Mammary epithelial cell (primary cell): ENCODE measurements at places on chromosomes 2 and 18. TPM values are rescaled to one million over a fixed set of nuclear protein-coding genes. Genes with fewer than 3 reads are reported as not detected.

DNA sequence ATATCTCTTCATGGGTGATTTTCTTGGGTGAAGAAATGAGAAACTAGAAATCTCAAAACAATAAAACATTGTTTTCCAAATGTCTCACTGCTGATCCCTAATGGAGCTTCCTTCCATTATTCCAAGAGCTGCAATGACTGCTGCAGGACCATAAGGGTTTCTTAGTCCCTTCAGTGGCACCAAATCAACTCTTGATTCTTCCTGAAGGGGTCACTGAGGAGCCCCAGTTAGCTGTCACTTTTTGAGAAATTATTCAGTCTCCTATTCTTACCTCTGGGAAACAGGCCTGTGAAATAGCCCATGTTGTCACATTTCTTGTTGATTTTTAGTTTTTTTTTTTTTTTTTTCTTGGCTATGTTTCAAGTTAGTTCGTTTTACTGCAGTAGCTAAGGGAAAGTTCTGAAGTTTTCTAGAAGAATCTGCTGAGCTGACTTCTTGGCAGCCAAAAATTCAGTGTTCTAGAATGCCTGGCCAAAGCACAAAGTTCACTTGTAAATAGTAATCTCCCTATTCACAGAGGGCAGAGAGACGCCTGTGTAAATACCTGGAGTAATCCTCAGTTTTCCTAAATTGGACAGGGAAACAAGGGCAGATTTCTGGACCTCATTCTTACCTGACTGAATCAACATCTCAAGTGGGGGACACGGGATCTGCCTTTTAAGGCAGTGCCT is 480.0 kb downstream of the RIT2 start:
- DNase-seq, result no peak

RFX8 gene
- 0.53 TPM for polyA plus RNA-seq

DNA sequence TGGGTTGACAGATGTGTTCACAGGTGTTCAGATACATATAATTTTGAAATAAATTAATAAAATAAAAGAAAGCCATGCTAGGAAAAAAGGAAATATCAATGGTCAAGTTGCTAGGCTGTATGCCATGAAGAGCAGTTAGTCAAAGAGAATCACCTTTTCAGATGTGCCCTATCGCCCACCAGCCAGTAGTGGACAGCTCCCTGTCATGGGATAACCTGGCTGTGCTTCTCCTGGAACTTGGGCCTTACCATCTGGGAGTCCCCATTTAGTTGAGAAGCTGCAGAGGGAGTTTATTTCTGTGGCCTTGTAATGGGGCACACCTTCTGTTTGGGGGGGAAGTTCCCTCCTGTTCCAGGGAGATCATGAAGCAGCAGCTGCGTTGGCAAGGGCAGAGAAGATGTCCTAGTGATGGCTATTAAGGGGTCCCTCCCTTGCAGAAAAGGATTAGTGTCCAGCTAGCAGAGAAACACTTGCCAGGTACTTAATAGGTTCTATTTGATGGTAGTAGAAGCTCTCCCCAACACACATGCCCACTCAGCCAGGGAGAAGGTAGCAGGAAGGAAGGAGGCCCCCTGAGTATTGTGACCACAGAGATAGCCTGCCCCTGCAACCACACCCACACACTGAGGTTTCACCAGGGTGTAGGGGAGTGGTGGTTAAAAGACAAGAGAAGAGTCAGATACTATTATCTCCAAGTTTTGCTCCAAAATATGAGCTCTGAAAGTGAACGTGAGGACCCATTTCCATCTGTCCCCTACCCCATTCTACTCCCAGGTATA is 117.7 kb downstream of the B3GNT2 start:
- no peak for DNase-seq

GRCh38 chr18:21496277-21496835 is 104.1 kb downstream of the ESCO1 start:
- DNase-seq, result peak; percentile 14

- DNase-seq, result no peak
Measured at GRCh38 chr18:36406805-36407204, 109.3 kb downstream of the FHOD3 start.

THOC1 gene
- polyA plus RNA-seq, result 9.9 TPM

LAMA3 gene
- 1,309 TPM for polyA plus RNA-seq

DNA sequence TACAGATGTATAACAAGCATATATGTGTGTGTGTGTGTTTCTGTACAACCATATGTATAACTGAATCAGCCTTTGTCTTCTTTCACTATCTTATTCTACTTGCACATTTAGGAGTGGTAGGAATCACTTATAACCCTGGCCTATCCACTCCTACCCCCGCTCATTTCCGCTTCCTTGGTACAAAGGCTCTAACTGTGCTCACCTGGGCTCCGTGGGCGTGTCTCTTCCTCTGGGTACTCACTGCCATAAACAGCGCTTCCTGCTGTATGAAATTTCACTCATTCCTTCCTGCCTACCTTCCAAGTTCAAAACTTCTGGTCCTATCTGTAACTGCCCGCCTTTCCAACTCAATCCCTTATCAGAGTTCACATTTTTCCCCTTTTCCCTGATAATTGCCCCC is 815.5 kb downstream of the EPHA4 start:
- no peak for DNase-seq

- peak; percentile 5 for DNase-seq
Measured at GRCh38 chr2:178650554-178650953, 156.7 kb downstream of the TTN start.

CFAP65 gene
- polyA plus RNA-seq, result 0.01 TPM

SEMA4C gene
- 6.9 TPM for polyA plus RNA-seq

- DNase-seq, result no peak
Measured at GRCh38 chr2:7241041-7241745, 324.0 kb downstream of the RNF144A start.

DNA sequence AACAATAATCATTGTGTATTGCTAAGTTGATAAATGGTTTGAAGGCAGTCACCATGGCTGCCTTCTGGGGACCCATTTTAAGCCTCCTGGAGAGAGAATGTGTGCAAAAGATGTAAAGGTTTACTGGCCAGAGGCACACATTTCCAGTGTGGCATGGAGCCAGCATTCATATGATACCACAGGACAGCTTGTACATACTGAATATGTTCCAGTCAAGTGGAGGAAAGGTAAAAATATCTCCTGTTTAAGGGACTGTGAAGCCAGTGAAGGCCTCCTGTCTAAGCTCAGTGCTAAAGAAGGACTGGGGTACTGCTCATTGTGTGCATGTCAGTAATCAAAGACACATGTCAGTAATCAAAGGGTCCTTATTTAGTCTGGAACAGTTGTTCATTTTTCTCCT is 119.2 kb downstream of the BABAM2 start:
- DNase-seq, result no peak

KCNG2 gene
- polyA plus RNA-seq, result not detected

- no peak for DNase-seq
Measured at GRCh38 chr2:37679072-37679695, 7.7 kb upstream of the CDC42EP3 start.

DNA sequence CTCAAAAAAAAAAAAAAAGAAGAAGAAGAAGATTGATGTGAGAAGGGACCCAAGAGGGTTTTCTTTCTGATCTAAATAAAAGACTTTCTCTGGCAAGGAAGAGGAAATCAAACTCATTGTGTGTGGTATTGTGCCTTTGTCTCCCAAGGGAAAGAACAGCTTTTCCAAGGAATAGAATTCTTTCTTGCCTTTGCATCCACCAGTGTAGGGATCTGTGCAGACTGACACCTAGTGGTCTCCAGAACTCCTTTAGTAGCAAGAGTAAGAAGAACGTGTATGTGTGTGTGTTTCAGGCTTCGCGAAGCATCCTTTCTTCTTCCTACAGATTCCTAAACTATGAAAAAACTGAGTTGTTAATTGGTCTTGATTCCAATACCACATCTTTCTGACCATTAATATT is 33.5 kb upstream of the CRIM1 start:
- DNase-seq, result peak; percentile 42

PRKCE gene
- 2.3 TPM for polyA plus RNA-seq

MREG gene
- polyA plus RNA-seq, result 14.1 TPM

CIB4 gene
- not detected for polyA plus RNA-seq

GRCh38 chr2:6880200-6880733 is 2.7 kb downstream of the RSAD2 start:
- DNase-seq, result no peak

KLHL41 gene
- polyA plus RNA-seq, result 0.14 TPM

DNA sequence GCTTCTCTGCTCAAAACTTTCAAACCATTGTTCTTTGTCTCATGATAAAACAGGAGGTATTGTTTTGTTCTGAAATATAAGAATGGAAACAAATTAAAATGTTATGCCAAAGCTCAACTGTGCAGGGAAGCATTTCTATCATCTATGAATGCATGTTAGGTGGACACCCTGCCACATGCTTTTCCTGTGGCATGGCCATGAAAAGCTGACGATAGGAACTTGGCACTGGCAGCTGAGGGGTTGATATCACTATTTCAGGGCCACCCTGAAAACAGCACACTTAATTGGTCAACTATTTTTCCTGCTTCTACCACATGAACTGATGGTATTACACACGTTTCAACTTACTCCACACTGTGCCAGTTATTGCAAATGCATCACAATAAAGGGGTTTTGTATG is 157.3 kb downstream of the MREG start:
- no peak for DNase-seq

- no peak for DNase-seq
Measured at GRCh38 chr2:239819091-239819973, 205.8 kb downstream of the NDUFA10 start.

DNA sequence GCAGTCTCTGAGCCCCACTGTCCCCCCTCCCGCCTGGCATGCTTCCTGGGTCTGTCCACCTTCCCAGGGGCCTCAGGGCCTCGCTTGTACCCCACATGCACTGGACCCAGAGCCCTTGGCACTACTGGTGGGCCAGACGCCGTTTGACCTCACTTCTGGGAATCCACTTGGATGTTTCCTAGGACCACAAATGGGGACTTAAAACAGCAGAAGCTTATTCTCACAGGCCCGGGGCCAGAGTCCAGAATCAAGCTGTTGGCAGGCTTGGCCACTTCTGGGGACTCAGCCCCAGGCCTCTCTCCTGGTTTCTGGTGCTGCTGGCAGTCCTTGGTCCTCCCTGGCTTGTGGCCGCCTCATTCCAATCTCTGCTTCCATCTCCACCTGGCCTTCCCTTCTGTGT is 19.6 kb downstream of the ANO7 start:
- no peak for DNase-seq

DNA sequence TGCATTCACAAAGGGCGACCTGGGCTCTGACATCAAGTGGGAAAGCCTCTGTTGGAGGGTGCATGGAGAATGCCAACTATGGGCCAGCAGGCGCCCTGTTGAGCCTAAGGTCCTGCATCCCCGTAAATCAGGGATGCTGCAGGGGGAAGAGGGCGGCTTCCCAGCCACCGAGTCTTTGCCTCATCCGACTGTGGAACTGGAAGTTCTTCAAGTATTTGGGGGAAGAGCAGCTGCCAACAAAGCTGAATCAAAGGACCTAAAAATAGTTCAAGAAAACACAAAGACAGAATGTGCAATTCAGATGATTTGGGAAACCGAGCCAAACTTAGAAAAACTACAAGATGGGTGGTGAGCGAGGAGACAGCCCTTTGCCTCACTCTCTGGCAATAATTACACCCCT is 281.1 kb upstream of the MGAT5 start:
- no peak for DNase-seq

- no peak for DNase-seq
Measured at GRCh38 chr2:235187806-235188205, 236.0 kb downstream of the SH3BP4 start.

CPS1 gene
- 14.9 TPM for polyA plus RNA-seq

DNA sequence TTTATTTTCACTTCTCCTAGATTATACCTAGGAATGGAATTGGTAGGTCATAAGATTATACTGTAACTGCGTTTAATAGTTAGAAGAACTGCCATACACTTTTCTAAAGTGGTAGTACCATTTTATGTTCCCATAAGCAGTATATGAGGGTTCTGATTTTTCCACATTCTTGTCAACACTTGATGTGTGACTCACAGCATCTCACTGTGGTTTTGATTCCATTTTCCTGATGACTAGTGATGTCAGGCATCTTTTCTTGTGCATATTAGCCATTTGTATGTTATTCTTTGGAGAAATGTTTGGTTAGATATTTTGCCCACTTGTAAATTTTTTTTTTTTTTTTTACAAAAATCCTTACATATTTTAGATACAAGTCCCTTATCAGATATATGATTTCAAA is 2.3 kb downstream of the DCAF17 start:
- peak; percentile 88 for DNase-seq

GPR148 gene
- not detected for polyA plus RNA-seq

- no peak for DNase-seq
Measured at GRCh38 chr2:85485815-85486214, 53.2 kb upstream of the MAT2A start.

DNA sequence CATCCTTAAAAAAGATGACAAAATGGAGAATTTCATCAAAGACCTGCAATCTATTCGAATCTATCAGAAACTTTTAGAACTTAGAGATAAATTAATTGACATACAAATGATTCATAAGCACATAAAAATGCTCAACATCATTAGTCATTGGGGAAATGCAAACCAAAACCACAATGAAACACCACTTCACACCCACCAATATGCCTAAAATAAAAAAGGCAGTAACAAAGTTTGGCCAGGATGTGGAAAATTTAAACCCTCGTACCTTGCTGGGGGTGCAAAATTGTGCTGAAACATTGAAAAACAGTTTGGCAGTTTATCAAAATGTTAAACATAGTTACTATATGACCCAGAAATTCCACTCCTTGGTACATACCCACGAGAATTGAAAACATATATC is 11.5 kb upstream of the EIF2AK3 start:
- peak; percentile 74 for DNase-seq

EN1 gene
- polyA plus RNA-seq, result not detected

GRCh38 chr2:33069894-33070651 is 123.3 kb downstream of the LTBP1 start:
- DNase-seq, result peak; percentile 98

ODC1 gene
- polyA plus RNA-seq, result 253 TPM

DNA sequence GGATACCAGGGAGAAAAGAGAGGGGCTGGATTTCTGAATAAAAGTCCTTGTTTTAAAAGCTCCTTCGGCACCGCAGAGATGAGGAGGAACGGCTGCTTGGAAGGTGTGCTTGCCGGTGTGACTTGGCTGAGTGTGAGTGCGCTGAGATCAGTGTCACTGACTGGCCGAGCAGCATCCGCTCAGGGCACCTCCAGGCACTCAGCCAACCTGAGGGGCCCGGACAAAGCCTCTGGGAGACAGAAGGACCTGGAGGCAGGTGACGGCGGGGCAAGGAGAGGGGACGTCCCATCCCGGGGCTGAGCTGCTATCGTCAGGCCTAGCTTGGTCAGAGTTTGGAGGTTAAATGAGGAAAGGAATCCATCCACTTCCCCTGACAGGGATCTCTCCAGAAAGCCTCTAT is 16.8 kb upstream of the ALLC start:
- DNase-seq, result no peak

MYO3B gene
- polyA plus RNA-seq, result 0.15 TPM

ASXL3 gene
- polyA plus RNA-seq, result not detected

DNA sequence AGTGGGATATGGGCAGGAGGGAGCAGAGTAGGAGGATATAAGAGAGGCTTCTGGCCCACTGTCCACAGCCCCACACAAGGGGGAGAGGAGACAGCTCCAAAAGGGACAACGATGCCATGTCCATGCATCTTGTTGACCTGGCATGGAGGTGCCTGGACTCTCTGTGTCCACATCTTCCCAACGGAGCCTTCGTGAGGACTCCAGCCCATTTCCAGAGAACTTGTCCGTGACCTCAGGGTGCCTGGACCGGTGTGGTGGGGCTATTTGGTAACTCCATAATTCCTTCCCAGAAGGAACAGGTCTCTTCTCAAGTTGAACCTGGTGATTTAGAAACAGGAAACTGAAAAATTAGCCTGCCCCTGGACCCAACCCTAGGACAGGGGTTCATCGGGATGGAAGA is 133.9 kb downstream of the CYP26B1 start:
- DNase-seq, result no peak

CAPN10 gene
- polyA plus RNA-seq, result 8.9 TPM
